Posterior vena cava (tissue), 2 donors: ENCODE measurements at places on chromosomes 1 and 21.

- no peak for DNase-seq
Measured at GRCh38 chr1:153293480-153293775, 19.3 kb downstream of the PGLYRP3 start.

- DNase-seq = no peak
Measured at GRCh38 chr21:35231090-35231489, 182.0 kb upstream of the RUNX1 start.

GRCh38 chr1:177054542-177054941 lies 110.0 kb downstream of the ASTN1 start:
- no peak for DNase-seq

DNA sequence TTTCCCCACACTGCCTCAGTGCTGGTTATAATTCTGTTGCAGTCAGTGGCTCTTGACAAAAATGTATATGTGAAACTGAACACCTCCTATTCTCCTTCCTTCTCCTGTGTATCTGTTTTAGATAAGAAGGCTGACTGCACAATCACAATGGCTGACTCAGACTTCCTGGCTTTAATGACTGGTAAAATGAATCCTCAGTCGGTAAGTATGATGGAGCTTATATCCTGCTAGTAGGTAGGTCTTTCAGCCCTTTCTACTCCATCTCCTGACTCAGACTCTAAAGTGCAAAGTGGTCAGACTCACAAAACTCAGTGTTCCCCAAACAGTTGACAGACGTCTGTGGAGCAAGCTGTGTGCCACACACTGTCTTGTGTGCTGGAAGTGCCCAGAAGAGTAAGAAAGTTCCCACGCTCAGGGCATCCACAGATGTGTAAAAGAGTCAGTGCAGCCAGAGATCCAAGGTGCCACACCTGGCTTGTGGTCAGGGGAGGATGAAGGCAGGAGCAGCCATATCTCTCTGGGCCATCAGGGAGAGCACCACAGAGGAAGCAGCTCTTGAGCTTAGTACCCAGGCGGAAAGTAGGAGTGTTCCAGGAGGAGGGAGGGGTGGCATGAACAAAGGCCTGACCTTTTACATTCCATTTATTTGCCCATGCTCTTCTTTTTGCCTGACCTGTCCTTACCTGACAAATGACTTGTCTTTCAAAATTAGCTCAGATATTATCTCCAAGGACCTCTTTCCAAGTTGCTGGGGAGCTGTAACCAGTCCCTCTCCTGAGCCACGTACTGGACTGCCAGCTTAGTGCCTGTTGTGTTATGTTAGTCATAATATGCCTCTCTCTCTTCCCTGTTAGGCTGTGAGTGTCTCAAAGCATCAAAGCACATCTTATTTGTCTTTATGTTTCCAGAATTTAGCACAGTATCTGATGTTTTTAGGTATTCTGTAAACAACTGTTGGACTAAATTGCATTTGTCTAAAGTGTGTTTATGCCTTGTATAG lies 14.0 kb upstream of the PODN start:
- no peak for DNase-seq

DNA sequence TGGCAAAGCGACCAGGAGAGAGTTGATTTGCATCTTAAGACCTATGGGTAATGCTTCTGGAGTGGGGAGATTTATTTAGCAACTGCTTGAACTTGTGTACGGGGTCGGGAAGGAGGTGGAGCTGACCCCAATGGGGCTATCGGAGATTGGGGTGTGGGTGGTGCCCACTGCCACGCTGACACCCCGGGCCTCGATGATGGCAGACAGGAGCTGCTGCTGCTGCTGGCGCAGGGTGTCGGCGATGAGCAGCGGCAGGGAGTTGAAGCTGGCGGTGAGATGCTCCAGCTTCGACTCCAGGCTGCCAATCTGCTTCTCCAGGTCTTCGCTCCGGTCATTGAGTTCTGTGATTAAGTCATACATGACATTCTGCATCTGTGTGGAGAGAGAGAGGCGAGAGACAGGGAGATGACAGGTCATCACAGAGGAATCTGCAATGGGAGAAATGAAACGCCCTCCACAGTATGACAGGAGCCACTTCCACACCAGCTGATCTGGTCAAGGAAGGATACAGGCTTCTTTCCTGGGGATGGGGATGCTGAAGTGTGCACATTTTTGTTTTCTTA lies 100.0 kb upstream of the ADAR start:
- DNase-seq = no peak

DNA sequence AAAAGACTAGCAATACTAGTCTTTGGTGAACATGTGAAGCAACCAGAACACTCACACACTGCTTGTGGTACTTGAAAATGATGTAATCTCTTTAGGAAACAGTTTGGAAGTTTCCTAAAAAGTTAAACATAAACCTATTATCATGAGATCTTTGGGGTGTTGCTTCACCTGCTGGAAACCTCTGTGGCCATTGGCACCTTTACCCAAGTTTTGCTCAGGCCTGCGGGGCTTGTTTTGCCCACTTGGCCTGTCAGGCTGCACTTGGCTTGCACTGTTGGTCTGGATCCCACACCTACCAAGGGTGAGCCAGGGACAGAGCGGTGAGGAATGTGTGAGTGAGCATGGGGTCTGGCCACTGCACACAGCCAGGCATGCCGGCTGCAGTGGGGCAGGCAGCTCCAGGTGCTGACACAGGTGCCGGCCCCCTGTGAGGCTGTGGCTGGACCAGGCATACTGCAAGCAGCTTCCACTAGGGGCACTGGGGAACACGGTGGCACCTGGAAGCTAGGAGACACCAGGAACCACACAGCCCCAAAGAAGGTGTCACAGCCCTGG lies 14.4 kb upstream of the FNBP1L start:
- no peak for DNase-seq

DNA sequence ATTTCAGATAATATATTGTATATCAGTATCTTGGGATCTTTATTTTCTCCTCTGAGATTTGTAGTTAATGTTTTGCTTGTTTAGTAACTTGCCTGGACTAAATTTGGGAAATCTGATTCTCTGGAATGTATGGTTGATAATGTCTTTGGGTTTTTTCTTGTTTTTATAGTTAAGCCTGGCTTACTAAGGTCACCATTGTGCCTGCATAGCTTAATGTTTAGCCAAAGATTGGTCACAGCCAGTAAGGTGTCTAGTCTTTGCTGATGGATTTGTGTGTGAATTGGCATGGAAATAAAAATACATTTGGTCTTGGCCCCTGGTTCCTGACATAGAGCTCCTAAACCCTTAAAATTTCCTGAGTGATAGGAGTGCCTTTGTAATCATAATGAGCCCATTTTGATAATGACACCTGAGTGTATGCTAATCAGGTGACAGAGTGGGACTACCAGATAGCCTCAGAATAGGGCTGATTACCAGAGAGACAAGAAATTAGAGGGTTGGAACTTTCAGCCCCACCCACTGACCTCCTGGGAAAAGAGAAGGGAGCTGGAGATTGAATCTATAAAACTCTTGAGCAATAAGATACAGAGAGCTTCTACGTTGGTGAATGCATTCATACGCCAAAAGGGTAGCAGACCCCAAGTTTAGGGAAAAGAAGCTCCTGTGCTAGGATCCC lies 47.9 kb upstream of the NUF2 start:
- no peak for DNase-seq

DNA sequence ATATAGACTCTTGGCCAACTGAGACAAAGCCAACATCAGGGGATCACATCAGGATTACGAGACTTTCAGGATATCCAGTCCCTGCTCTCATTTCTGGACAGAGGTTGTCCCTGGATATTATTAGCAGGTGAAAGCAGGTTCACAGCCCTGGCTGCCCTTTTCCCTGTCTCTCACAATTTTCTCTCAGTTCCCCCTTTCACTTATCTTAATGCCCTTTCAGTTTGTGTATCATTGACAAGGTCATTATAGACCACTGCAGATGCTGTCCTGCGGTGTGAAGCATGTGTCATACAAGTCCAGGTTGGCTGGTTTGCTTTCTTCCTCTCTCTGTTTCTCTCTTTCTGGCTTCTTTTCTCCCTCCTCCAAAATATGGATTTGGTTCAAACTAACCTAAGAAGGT lies 2.1 kb upstream of the KLHDC9 start:
- no peak for DNase-seq

- DNase-seq = peak; percentile 30
Measured at GRCh38 chr21:45156459-45156858, 82.1 kb downstream of the ADARB1 start.

DNA sequence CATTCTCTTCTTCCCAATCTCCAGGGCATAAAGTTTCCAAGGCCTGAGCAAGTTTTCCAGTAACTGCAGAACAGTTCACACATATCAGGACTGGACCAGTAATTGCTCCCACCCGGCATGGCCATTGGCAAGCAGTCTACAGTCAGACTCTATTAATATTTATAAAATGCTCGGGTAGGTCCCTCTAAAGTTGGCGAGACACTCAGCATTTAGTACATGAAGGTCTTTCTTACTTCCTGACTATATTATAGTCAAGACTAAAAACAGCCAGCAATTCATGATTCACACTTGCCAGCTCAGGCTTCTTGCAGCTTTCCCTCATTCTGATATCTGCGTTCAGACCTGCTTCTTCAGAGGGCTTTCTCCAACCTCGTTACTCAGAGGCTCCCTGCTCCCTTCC lies 25.4 kb downstream of the GADD45A start:
- DNase-seq = peak; percentile 90

GRCh38 chr1:246001142-246001836 lies 505.8 kb downstream of the SMYD3 start:
- no peak for DNase-seq
